Kidney (tissue), 22 donors: ENCODE measurements at places on chromosomes 12 and 14. TPM values are rescaled to one million over a fixed set of nuclear protein-coding genes. Genes with fewer than 3 reads are reported as not detected.

Gene PTPRQ
- polyA plus RNA-seq = 3.1 TPM

Gene IGFBP6
- polyA plus RNA-seq = 57.3 TPM

Gene ALKBH1
- polyA plus RNA-seq = 11.5 TPM

GRCh38 chr14:75626863-75627262 is 33.8 kb downstream of the ERG28 start:
- no peak for DNase-seq

DNA sequence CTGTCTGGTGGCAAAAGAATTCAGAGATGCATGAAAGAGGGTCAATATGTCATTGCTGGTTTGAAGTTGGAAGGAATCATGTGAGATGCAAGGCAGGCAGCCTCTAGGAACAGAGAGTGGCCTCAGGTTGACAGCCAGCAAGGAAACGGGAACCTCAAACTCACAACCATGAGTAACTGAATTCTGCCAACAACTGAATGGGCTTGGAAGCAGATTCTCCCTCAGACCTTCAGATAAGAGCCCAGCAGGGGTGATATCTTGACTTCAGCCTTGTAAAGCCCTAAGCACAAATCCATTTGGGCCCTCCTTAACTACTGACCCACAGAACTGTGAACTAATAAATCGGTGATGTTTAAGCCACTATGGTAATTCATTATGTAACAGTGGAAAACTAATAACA is 35.8 kb downstream of the USP15 start:
- no peak for DNase-seq

DNA sequence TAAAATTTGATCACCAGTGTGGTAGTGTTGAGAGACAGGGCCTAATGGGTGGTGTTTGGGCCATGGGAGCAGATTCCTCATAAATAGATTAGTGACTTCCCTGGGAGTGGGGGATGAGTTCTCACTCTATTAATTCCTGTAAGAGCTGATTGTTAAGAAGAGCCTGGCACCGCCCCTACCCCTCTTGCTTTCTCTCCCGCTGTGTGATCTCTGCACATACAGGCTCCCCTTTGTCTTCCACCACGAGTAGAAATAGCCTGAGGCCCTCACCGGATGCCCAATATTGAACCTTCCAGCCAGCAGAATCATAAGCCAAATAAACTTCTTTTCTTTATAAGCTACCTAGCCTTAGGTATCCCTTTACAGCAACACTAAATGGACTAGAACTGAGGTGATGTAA is 31.9 kb upstream of the CAND1 start:
- DNase-seq = no peak
